ENCODE measurements at places on chromosomes 4 and X.

GRCh38 chrX:15235001-15235400, 34.9 kb downstream of the ASB9 start:
- DNase-seq = no peak

GRCh38 chr4:687971-688853, 739 bp downstream of the SLC49A3 start:
- no peak for DNase-seq

DNA sequence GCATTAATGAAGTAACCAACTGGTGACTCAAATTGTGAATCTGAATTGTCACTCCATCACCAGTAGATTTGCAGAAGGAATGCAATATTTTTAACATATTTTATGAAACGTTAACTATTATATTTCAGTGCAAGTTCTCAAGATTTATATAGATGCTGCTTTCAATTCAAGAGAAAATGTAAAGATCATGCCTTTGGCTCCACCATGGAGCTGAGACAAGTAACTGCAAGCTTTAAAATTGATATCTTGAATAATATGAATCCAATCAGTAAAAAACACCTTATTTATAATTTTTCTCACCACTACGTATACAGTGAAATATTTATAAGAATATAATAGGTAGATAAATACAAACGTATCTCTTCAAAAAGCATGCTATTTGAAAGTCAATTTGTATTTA, 27.8 kb upstream of the GALNTL6 start:
- no peak for DNase-seq

GRCh38 chr4:107599841-107600240, 120.2 kb downstream of the PAPSS1 start:
- DNase-seq = no peak

DNA sequence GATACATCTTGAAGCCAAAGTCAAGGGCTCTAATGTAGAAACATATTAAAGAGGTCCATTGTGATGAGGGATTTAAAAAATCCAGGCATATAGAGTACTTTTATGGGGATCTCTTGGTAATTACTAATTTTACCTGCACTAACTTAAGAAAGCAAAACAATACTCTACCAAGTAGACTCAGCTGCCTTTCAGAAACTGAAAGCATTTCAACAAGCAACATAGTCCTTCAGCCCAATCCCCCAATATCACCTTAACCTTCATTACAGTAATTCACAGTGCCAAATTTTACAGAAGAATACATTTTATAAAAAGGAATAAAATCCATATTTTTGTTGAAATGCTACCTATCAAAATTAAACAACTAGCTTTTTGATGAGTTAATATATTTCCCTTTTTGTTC, 422.9 kb downstream of the DTHD1 start:
- no peak for DNase-seq

GRCh38 chrX:16212436-16212835, 45.2 kb downstream of the MAGEB17 start:
- DNase-seq = no peak

DNA sequence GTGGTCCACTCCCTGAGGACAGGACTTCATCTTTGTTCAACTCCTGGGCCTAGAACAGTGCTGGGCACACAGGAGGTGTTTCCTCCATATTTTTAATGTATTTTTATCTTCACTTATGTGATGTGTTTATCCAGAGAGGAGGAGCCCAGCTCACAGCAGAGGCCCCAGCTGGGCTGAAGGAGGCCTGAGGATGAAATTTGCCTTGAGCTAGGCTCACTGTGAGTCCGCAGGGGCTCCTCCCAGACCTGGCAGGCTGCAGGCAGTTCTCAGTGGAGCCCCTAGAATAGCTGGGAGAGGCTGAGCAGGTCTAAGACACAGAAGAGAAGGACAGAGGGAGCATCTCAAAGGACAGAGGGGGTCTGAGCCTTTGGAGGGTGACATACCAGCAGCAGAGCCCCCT, 26.8 kb downstream of the C4orf50 start:
- DNase-seq = no peak

- peak; percentile 23 for DNase-seq
These were observed 193.6 kb upstream of the BANK1 start for GRCh38 chr4:101596781-101597552.

GRCh38 chrX:68498044-68498507, 775 bp upstream of the YIPF6 start:
- no peak for DNase-seq

DNA sequence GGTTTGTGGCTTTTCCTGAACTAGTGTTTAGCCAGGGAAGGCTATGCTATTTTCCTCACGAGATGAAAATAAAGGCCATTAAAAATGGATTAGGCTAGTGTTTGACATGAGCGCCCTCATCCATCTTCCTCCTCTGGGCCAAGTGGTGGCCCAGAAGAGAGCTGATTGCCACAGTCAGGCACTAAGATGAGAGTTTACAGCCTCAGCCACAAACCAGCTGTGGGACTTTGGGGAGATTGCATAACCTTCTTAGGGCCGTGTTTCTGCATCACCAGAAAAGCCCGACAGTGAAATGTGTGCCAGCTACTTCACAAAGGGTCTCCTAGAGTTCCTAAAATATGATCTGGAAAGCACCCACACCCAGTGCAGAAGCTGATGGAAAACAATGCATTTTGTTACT, 42.3 kb upstream of the LNX1 start:
- DNase-seq = no peak

DNA sequence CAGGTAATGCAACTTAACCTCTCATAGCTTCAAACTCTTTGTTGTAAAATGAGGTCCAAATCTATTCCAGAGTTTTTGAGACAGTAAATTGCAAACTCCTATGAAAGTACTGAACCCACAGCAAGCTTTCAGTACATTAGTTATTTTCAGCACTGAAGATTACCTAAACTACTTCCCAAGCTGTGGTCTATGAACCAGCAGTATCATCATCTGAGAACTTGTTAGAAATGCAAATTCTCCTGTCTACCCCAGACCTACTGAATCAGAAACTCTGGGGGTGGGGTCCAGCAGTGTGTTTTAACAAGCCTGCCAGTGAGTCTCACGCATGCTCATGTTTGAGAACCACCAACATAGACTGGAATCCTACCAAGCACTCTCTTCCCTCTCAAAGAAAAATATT, 5.7 kb upstream of the CASP6 start:
- no peak for DNase-seq

GRCh38 chrX:132231587-132231986, 12.3 kb upstream of the RAP2C start:
- no peak for DNase-seq

- no peak for DNase-seq
These were observed 359.1 kb downstream of the ZNF674 start for GRCh38 chrX:46185923-46186810.

- DNase-seq = no peak
These were observed 141.0 kb downstream of the MAB21L2 start for GRCh38 chr4:150722908-150723362.

- DNase-seq = no peak
These were observed 5.6 kb upstream of the CT45A1 start for GRCh38 chrX:135707880-135708279.

DNA sequence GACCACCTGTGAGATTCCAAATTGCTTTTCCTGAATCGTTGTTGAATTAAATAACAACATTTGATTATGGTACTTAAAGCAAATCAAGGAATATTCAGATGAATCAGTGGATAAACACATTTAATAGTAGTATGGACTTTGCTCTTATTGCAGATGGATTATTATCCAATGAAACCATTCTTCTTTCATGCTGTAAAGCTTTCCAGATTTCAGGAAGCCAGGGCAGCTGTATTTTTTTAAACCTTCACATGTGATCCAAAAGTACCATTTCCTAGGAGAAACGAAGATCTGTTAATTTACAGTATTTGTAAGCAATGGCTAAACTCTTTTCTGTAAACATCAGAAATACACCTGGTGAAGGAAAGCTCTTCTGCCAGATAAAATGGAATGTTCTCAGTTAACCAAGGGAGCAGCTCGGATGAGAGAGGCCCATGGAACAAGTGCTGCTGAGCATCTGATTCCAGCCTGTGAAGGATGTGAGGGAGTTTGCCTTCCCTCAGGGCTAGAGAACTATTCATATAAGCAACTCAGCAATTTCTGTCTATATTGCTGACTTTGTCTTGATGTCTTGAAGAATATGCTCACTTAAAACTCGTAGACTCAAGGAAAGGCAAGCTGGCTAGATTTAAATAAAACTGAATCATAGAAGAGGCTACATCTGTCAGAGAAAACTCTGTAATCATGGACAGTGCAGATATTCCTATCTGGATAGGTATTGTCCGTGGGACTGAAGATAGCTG, 94.4 kb upstream of the LIMCH1 start:
- no peak for DNase-seq

DNA sequence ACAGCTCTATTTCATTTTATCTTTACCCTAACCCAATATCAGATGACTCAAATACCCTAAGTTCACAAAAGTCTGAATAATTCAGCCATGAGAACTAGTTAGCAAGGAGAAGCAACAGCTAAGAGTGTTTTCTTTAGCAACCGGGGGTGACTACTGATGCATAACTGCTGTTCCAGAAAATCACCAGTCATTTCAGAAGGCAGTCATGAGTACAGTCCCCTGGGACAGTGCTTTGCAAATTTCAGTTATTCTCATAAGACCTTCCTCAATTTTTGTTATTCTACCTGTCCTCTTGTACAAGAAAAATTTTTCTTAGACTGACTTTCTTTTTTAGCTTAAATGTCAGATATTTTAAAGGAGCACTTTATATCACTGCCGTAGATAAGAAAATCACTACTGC, 16.4 kb downstream of the BANK1 start:
- DNase-seq = no peak

GRCh38 chr4:174425669-174426068, 96.6 kb downstream of the HPGD start:
- no peak for DNase-seq

DNA sequence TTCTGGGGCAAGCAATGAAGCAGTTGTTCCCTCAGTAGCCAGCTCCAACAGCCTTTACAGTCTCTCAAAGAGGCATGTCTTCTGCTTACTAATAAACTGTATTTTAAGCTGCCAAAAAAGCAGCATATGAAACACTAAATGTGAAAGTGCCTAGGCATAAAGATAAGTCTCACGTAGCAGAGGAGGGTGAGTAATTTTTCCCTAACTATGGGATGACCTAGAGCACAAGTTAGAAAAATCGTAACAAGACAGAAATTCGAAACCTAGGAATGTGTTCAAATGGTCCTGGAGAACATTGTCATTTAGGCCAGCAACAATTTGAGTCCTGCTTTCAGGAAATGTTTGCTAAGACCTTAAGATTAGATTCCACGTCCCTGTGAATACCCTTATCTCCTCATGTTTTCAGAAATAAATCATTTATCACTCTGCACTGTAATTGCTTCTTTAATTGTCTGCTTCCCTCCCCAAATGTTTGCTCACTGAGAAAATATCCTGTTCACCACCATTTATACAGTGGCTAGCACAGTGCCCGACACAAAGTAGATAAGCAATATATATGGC, 222.2 kb downstream of the KCNIP4 start:
- no peak for DNase-seq

DNA sequence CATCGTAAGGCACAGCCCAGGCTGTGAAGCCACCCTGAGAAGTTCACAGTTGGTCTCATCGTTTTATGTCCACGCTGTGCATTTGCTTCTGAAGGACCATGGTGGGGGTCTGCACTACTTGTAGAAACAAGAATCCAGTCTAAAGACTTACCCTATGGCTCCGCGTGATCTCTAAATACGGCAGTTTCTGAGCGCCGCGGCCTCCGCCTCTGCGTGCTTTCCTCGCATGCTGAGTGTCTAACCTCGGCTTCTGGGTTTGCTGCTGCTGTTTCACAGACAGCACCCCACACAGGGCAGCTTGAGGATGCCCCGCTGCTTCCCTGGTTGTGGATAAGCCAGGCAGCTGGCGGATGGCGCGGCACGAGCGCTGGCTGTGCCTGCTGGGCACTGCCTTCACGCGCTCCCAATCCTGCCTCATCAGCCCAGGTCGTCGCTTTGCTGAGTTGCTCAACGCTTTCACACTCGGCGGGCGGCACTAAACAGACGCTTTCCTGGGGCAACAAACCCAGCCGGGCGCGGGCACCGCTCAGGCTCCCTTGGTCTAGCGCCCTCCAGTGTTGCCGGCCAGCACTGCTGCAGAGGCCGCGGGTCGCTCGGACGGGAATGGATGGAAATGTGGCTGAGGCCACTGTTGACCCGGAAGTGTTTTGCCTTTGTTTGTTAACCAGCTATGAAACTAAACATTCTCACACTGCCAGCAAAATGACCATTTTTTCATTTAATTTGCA, 39.2 kb downstream of the FGFRL1 start:
- DNase-seq = no peak

GRCh38 chrX:28329156-28329555, 258.1 kb upstream of the IL1RAPL1 start:
- no peak for DNase-seq

GRCh38 chr4:78772526-78773091, 3.5 kb upstream of the BMP2K start:
- no peak for DNase-seq

GRCh38 chrX:42149281-42149680, 225.9 kb upstream of the CASK start:
- no peak for DNase-seq

DNA sequence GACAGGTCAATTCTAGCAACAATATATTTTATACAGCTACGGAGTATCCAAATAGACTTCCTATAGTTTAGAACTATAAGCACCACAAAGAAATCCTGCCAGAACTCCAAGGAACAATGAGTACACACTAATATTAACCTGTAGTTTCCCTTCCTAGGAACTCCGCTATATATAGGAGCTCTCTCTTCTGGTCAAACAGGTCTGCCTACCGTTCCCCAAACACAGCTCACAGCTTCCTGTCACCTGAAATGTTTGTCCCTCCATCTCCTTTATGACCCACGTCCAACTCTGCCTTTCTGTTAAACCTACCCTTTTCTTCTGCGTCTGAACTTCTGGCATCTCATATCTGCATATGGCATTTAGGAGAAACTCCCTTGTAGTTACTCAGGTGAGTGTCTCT, 10.5 kb upstream of the GJB1 start:
- no peak for DNase-seq

DNA sequence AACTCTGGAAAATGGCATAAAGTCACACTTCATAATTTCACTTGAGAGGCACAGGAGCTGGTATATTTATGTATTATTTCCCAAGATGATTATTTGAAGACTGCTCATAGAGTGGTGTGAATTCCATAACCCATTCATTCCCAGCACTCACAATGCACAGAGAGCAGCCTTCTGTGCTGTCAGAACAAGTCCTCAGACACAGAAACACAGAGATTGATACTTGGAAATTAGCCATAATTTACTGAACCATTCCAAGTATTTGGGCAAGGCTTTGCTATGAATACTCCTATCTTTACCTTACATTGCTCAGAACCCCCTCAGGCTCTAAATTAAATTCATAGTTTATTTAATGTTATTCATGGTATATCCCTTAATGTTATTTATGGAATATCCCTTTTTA, 53.6 kb downstream of the PABPC4L start:
- no peak for DNase-seq

DNA sequence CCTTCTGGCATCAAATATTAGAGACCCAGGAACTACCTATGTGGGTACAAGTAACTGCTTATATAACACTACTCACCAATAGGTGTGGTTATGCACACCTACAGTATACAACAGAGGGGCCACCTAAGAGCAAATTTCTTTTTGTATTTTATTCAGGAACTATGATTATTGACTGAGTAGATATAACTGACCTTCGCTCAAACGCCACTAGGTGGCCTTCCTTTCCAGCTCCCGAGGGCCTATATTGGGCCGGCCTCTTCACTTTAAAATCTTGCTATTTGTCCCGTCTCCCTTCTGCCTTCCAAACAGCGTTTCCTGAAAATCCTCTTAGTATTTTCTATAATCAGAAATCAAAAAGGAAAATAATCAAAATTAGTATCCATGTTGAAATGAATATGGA, 19.9 kb upstream of the PABPC5 start:
- no peak for DNase-seq

All from naive thymus-derived CD8-positive, alpha-beta T cell (primary cell).